Anterior cingulate cortex (tissue), 58 donors: ENCODE measurements at places on chromosomes 4 and X.

- DNase-seq = no peak
Observed at GRCh38 chr4:140249351-140249750, 95.4 kb upstream of the MAML3 start.

DNA sequence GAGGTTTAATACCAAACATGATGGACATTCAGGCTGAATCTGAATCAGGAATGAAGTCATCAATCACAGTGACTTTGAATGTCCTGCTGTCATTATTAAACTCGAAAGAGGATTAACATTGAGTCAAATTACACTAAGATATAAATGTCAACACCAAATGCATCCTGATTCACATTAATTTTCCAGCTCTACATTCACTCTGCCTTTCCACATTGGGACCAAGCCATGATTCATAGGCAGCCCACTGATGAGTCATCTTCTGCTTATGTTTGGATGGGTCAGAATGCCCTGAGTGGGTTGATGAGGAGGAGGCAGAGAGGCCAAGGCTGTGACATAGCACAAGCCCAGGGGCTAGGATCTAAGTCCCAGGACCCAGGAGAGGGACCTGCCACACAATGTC is 247.6 kb upstream of the RPS6KA3 start:
- DNase-seq = no peak

- DNase-seq = no peak
Observed at GRCh38 chrX:30364229-30364628, 55.0 kb upstream of the NR0B1 start.

DNA sequence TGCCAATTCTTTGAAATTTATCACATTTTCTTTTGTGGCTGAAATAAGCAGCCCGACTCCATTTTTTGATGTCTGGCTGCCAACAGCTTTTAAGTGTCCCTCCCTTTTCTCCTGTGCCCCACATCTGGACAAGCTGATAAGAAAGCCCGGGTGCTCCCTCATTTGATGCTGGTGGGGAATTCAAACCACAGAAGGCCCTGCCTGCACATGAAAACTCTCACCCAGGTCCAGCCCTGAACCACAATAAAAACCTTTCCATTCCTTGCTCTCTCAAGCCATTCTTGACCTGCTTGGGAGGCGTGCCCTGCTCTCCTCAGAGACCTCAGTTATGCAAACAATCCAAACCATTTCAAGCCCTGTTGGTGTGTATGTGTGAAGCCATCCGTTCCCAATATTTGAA is 93.9 kb downstream of the FAM53A start:
- no peak for DNase-seq

- no peak for DNase-seq
Observed at GRCh38 chrX:48864210-48864609, 28.8 kb upstream of the PCSK1N start.

DNA sequence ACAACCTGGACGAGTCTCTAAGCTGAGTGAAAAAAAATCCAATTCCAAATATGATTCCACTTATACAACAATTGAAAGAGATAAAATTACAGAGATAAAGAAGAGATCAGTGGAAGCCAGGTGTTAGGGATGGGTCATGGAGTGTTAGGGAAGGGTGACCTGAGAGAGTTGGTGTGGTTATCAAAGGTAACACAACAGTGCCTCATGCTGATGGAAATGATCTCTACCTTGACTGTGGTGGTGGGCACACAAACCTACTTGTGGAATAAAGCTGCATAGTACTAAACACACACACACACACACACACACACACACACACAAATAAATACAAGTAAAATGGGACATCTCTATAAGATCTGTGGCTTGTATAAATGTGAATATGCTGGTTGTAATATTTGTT is 26.0 kb downstream of the BEND2 start:
- DNase-seq = no peak

DNA sequence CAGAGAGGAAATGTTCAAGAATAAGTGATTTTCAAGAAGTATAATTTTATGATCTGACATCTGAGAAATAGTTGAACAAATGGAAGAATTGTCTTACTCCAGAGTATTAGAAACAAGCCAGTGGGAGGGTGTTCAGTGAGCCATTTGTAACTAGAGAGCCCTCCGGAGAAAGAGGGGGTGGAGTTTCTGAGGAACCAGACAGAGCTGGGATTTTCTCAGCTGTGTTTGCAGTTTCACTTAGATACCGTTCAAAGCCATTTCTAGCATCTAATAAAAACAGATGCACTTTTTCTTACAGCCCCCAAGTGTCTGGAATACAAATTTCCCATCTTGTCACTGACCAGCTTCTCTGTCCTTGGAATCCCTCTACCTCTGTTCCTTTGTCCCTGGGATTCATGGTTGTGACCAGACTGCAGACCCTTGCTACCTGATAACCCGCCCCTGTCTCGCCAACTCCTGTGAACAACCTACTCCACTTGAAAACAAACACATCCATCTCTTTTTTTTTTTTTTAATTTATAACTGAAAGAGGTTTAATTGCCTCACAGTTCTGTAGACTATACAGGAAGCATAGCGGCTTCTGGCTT is 132.8 kb upstream of the KLF3 start:
- no peak for DNase-seq

DNA sequence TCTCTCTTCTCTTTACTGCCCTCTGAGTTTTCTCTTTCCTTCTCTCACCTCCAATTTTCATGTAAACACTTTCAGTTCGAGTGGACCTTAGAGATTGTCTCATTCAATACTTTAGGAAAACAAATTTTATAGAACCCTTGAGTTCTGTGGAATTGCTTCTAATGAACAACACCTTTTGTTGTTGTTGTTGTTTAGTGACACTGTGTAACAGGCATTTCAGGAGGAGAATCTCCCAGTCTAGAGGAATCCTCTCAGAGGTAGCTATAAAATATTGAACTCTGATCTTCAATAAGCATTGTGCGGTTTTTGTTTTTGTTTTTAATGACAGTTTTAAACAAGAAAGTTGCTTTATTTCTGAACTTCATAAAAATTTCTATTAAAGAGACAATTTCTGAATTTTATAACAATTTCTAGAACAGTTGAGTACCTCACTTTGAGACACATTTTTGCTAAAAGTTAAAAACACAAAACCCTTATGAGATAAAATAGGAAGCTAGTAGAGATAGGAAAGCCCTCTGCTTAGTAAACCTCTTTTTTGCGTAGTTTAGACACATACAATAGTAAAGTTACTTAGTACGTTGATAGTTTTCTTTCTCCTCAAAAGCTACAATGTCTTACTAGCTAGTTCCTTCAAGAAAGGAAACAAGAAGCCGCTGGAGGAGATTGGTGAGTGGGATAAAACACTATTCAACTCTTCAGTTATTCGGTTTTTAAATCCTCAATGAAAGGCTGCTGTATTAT is 38.8 kb downstream of the CLCN3 start:
- DNase-seq = no peak

GRCh38 chr4:122246551-122246950 is 94.4 kb downstream of the BLTP1 start:
- DNase-seq = no peak

DNA sequence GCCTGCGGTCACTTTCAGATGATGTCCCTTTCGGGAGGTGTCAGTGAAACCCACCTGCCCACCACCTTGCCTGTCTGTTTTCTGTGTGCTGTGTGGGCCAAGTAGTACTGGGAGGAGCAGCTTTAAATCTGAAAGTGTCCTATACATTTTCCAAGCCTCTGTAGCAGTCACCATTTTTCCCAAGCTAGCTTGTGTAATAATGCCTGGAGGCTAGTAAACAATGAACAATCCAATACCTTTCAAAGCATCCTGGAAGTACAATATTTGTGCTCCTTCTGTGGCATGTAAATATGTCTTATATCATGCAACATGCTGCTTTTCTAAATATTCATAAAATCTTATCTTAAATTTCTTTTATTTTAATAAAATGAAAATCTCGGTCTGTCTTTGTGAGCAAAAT is 111.6 kb upstream of the C1GALT1C1 start:
- DNase-seq = no peak

DNA sequence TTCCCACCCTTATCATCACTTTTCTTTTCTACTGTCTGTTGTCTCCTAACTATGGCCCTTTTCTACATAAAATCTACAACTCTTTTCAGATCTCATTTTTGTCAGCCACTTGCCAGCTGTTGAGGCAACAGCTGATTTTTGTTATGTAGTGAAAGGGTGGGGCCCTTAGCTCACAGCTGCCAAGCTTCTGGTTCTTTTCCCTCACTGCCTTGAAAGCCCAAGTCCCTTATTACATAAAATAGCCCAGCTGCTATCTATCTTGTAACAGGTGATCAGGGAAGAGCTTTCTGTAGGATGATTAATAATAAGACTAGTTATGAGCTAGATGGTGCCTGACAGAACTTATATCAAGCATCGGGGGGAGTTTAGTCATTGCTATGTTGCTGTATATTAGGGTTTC is 45.9 kb downstream of the ADGRL3 start:
- DNase-seq = no peak

GRCh38 chrX:106397788-106398538 is 213.8 kb upstream of the RADX start:
- DNase-seq = no peak

- no peak for DNase-seq
Observed at GRCh38 chr4:15913631-15913970, 24.9 kb downstream of the FGFBP1 start.

GRCh38 chr4:5933996-5934831 is 41.3 kb upstream of the CRMP1 start:
- no peak for DNase-seq

- peak; percentile 4 for DNase-seq
Observed at GRCh38 chr4:147707892-147708672, 23.8 kb upstream of the ARHGAP10 start.

GRCh38 chrX:40174001-40174853 is 76.5 kb upstream of the BCOR start:
- no peak for DNase-seq

- DNase-seq = no peak
Observed at GRCh38 chr4:67470871-67471270, 74.4 kb downstream of the CENPC start.

GRCh38 chr4:117874216-117874615 is 160.1 kb upstream of the NDST3 start:
- DNase-seq = no peak

DNA sequence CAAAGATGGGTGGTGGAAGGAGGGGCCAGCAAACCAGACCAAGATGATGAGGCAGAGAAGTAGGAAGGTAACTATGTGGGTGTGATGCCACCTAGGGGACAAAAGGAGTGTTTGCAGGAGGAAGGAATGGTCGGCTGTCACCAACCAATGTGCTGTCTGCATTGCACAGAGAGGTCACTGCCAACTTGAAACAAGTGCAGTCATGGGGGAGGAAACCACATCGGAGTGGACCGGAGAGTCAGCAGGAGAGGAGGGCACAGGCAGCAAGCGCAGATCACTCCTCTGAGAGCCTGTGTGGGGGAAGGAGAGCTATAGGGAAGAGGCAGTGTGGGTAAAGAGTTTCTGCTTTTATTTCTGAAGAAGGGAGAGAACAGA is 38.5 kb upstream of the FGFBP2 start:
- peak; percentile 40 for DNase-seq

DNA sequence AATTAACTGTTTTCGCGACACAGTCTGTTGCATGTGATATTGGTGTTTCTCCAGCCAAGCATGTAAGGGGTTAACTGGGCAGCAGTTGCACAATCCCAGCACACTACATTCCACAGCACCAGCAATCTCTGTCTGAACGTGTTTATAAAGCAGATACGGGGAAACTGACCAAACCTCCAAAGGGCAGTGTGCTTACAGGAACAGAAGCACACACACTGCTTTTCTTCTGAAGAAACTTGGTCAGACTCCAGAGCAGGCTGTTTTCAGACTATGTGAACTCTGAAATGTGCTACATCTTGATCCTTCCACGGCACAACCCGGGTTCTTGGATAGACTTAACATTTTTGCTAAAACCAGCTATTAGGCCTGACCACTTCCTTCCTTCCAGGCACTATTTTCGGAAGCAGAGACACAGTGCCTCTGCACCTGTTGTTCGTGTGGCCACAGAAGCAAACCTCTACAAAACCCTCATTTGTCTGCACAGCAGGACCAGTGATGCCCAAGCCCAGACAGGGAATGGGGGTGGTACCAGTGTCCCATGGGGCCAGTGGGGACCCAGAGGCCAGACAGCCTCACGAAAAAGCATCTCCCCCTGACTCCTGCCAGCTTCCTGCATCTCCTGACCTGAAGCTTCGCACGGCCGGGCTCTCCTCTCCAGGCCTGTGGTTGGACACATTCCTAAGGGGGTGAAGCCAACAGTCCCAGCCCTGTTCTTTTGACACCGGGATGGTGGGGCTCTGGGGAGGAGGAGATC is 90.1 kb downstream of the IRF2 start:
- DNase-seq = no peak

GRCh38 chr4:87100168-87100567 is 120.2 kb downstream of the KLHL8 start:
- no peak for DNase-seq

DNA sequence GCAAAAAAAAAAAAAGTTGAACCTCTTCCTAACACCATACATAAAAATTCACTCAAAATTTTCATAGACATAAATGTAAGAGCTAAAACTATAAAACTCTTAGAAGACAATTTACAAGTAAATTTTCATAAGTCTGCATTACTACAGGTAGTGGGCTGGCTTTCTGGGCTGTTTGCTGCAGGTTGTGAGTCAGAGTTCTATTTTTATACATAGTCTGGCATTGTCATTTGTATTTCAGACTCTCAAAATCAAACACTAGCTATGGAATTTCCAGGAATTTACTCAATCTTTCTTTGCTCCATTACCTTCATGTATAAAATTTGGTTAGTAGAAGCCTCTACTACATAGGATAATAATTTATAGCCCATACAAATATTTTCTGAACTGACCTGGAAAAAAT is 227.2 kb downstream of the COX18 start:
- DNase-seq = no peak

GRCh38 chr4:14877246-14878225 is 124.7 kb upstream of the CPEB2 start:
- no peak for DNase-seq

GRCh38 chr4:185137233-185137925 is 5.7 kb upstream of the SLC25A4 start:
- no peak for DNase-seq

- DNase-seq = no peak
Observed at GRCh38 chr4:121824950-121825349, 1.3 kb upstream of the CCNA2 start.

DNA sequence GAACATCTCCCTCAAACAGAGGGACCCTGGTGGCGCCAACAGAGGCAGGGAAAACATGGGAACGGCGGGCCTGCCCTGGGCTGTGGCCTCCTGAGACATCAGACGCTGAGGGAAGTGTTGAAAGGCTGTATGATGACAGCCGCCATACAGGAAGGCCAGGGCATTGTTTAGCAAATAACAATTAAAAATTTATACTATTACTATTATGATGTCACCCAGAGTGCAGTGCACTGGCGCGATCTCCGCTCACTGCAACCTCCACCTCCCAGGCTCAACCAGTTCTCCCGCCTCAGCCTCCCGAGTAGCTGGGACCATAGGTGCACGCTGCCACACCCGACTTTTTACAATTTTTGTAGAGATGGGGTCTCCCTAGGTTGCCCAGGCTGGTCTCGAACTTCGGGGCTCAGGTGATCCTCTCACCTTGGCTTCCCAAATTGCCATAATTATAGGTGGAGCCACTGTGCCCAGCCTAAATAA is 54.6 kb downstream of the CPZ start:
- DNase-seq = no peak
